ENCODE measurements at places on chromosomes 6 and 20.

- DNase-seq = no peak
Measured at GRCh38 chr6:118316796-118317384, 231.2 kb upstream of the PLN start.

- no peak for DNase-seq
Measured at GRCh38 chr20:19370076-19371075, 157.9 kb downstream of the SLC24A3 start.

DNA sequence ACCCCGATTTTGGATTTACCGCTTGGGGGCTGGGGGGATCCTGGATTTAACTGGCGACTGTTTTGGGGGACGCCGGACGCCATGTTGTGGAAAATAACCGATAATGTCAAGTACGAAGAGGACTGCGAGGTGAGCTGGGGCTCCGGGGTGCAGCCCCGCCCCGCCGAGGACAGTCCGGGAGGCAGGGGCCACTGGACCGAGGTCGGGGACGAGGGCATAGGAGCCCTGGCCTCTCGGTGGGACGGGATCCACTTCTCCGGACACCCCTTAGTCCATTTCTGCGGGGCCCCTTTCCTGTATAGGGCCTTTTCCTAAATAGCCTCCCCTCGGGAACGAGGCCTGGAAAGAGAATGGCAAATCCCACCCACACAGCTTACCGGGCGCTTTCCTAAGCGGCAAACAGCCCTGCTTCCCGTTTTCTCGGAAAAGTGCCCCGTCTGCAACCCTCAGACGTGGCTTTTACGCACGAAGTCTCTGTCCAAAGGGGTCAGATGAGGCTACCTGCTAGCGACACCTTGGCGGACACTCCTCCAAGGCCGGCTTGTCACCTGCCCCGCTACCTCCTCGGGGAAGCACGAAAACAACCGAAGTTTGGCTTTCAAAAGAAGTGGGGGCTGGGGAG is 469 bp downstream of the TFAP2C start:
- DNase-seq = no peak

GRCh38 chr6:35419417-35419816 is 32.7 kb upstream of the FANCE start:
- DNase-seq = no peak

DNA sequence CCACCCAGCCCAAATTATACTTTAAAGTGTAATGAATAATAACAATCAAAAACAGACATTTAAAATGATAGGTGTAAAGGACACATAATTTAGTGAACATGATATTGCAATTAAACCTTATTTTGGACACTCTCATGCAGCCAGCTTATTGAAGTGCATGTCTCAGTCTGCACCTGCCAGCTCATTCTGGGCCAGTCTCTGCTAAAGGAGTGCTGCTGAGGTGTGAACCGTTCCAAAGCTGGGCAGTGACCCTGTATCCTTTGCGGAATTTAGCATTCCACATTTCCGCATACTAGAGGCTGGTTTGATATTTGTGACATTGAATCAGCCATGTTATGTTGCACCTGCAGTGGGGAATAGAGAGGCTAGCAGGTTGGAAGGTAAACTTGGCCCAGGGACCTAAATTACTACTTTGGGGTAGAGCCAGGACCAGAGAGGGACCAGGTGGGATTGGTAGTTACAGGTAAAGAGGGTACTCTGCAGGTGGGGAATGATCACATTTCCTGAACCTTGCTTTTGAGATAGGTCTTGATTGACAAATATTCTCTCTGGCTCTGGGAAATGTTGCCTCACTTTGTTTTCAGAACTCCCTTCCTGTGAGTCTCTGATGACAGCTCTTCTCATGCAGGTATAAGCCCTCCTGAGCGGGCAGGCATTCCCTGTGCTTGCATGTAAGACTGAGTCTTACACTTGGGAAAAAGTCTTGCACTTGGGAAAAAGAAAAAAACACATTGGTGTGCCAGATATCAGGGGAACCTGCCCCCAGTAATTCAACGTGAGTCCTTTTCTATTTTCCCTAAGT is 26.2 kb downstream of the TULP4 start:
- no peak for DNase-seq

DNA sequence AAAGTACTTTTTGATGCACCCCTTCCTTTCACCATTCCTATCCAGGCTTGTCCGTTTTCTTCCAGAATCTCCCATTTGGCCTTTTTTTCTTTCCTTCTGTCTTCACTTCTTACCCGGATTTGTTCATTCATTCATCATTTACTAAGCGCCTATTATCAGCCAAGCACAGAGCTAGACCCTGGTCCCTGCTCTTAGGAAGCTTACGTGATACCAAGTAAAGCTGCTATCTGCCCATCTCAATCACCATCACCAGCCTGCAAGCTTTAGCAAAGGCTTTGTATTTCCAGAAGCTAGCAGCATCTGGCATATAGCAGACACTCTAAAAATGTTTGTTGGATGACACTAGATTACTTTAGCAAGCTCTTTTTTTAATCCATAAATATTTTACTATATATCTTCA is 4.8 kb downstream of the NDRG3 start:
- no peak for DNase-seq

DNA sequence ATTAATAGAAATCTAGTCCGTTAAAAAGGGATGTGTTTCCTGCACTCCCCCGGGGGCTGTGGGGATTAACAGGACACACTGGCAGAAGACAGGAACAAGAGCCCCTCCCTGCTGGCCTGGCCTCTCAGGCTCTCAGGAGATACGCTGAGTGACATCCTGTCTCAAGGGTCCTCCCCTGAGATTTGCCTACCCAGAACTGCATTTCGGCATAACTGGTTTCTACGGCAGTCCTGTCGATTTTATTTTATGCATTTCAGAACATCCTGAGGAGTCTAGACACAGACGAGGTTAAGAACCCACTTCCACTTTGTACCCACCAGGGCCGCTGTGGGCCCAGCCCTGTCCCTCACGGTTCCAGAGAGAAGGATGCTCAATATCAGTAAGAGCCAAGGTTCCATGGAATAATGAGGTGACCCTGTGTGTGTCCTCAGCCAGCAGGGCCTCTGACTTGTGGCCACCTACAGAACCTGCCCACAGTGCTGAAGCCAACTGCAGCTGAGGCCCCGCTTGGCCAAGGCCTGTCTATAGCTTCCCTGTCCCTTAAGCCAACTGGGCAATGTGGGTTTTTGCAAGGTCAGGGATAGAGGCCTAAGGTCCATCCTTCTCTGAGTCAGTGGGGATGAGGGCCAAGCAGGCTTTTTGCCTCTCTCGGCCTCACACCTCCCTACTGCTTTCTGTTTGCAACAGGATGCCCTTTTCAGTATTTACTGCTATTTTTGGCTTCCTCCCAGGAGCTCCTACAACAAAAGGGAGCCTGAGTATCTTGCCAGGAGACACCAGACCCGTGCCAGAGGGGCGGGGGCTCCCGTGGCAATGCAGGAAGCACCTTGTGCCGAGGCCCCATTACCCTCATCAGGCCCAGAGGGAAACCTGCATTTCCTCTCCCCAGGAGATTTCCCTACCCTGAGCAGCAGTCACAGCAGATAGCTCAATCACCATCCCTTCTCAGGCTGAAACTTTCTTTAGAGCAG is 14.7 kb downstream of the UQCC2 start:
- DNase-seq = no peak

GRCh38 chr20:50743087-50743486 is 11.7 kb downstream of the PARD6B start:
- DNase-seq = no peak
